ENCODE measurements at places on chromosomes 7 and 10. TPM values are rescaled to one million over a fixed set of nuclear protein-coding genes. Genes with fewer than 3 reads are reported as not detected.

- no peak for DNase-seq
Observed at GRCh38 chr10:59859570-59859969, 46.8 kb downstream of the CCDC6 start.

Gene WDR37
- 22.0 TPM for total RNA-seq

DNA sequence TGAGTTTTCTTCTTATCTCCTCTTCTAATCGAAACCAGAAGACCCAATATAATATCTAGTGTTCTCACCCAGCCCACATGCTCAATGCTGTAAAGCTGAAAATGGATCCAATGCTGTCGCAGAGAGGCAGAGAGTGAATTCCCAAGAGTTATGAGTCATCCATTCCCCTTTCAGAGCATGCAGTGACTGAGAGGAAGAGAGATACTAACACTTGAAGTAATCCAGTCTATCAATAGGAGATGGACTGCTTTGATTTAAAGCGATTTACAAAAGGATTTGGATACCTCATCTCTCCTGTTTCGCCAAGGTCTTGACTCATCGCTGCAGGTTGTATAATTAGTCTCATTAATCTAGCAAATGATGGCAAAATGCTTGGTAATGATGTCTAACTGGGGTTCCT, 41.5 kb upstream of the PRKCQ start:
- no peak for DNase-seq

DNA sequence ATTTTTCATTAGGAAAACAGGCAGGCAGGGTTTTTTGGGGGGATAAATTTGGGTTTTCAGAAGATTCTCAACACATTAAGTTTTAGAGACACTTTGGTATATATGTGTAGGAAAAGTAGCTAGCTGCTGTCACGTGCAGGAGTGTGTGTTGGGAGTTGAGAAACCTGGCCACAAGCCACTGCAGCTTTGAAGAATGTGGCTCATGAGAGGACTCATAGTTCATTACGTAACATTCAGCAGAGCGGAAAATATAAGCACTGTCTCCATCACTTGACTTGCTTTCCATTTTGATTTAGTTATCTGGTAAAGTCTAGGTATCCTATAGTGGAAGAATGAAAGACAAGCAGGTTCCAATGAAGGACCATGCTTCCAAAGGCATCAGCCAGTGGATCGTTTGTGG, 31.2 kb downstream of the SMNDC1 start:
- peak; percentile 78 for DNase-seq

Gene WNT16
- not detected for total RNA-seq

Gene FAM221A
- total RNA-seq = 10.3 TPM

- DNase-seq = no peak
Observed at GRCh38 chr10:99775850-99776249, 6.6 kb upstream of the ABCC2 start.

DNA sequence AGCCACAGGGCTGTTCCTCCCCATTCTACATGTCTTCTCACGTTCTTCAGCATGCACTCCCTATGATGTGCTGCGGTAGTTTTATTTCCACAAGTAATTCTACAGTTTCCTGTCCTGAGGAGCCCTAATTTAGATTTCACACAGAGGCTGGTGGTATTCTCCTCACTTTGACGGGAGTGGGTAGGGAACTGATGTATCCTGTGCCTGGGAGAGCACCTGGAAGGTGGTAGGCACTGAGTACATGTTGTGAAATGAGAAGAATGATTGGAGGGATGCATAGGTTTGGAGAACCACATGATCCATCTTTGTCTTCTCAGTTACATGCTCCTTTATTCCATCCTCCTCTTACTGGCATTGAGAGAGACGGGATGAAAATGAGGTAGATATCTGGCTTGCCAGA, 118.2 kb upstream of the CCDC6 start:
- DNase-seq = no peak

DNA sequence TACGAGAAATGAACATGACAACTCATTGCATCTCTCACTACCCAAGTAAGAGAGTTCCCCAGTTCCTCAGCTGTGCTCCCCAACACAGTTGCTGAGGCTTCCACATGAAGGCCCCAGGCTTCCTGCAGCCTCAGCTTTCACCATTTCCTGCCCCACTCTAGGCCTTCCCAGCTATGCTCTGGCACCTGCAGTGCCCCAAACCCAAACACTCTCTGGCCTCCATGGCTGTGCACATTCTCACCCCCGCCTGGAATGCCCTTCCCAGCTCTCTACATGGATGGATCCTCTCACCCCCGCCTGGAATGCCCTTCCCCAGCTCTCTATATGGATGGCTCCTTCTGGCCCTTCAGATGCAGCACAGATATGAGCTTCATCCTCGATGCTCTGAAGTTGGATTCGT, 61.3 kb downstream of the KIAA1549 start:
- DNase-seq = no peak

Gene PAPOLB
- total RNA-seq = 0.24 TPM
